ENCODE measurements at places on chromosomes 5 and 9.

DNA sequence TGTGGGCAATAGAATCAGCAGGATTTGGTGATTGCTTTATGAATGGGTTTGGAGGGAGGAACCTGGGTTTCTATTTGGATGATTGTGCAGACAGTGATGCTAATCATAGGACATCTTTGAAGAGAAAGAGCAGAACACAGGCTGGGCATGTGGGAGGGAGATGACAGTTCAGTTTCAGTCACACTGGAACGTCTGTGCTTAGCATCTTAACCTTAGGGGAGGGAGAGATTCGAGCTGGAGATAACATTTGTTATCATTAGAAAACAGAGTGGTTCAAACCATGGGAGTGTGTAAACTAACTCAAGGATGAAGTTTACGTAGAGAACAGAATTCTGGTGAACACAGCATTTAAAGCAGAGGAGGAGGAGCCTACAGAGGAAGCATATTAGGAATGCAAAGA, 138.6 kb upstream of the PPP2R2B start:
- DNase-seq, result no peak

DNA sequence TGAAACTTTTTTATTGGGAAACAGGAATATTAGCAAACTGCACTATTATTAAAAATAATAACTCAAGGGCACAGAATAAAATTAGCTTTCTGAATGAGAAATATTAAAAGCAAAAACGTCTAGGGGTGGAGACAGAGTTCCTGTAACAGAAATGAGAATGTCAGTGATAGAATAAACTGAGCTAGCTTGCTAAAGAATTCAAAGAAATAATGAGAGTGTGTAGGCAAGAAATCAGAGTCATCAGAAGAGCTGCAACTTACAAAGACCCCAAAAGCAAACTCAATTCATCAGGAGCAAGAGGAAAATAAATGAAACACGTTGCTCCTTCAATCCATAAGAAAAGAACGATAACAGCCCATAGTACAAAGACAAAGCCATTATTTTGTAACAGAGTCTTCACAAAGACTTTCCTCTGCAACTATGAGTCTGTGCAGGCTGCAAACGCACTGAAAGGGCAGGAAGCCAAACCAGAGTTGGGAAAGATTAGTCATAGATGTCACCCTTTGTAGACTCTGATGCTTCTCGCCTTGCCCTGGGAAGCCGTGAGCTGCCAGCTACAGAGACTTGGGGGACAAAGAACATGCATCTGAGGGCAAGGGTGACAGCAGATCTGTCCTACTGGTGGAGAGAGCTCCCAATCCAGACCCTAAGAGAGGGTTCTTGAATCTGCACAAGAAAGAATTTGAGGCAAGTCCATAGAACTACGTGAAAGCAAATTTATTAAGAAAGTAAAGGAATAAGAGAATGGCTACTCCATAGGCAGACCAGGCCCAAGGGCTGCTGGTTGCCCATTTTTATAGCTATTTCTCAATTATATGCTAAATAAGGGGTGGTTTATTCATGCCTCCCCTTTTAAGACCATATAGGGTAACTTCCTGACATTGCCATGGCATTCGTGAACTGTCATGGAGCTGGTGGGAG, 40.8 kb downstream of the SHC3 start:
- no peak for DNase-seq

- no peak for DNase-seq
These were observed 262.5 kb downstream of the NPR3 start for GRCh38 chr5:32973646-32974045.

DNA sequence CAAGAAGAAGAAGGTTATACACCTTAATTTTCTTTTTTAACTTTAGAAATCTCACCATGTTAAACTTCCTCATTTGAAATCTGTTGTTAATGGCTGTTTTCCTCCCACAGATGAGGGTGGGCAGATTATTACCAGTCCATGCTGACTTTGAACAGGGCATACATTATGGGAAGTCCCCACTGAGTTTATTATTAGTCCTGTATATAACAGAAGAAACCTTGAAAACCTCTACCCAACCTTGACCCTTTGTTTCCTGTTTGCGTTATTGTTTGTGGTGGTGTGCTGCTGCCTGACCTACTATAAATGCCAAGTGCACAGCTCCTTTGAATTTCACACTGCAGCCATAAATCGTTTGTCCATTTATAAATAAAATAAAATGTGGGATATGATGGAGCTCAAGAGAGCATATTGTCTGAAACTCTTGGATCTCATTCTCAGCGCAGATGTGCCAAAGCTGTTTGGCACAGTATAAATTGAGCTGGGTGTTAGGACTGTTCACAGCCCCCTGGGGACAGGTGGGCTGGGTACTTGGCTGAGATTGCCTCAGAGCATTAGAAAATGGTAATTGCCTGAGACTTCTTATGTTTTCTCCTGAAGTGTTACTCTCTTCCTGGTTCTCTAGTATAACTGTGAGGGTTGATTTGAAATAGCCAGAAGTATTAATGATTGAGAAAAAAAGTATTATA, 139.6 kb downstream of the SPATA31D1 start:
- no peak for DNase-seq

GRCh38 chr5:76274571-76274970, 128.5 kb upstream of the IQGAP2 start:
- no peak for DNase-seq

DNA sequence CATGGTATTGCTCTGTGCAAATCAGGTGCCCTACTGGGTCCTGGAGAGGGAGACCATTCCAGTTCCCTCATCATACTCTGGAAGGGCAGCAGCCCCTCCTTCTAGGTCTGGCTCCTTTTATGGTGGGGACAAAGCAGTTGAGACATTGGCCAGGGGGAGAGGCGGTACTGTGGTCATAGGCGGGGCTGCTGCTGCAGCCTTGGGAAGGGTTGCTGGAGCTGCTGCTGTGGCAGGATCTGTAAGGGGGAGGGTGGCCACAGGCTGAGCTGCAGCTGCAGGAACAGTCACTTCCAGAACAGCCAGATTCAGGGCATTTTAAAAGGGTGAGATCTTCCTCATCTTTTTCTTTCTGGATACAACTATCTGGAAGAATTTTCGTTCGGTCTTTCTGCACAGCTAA, 233.0 kb upstream of the SGCD start:
- no peak for DNase-seq
